ENCODE measurements at places on chromosomes 11 and 22.

DNA sequence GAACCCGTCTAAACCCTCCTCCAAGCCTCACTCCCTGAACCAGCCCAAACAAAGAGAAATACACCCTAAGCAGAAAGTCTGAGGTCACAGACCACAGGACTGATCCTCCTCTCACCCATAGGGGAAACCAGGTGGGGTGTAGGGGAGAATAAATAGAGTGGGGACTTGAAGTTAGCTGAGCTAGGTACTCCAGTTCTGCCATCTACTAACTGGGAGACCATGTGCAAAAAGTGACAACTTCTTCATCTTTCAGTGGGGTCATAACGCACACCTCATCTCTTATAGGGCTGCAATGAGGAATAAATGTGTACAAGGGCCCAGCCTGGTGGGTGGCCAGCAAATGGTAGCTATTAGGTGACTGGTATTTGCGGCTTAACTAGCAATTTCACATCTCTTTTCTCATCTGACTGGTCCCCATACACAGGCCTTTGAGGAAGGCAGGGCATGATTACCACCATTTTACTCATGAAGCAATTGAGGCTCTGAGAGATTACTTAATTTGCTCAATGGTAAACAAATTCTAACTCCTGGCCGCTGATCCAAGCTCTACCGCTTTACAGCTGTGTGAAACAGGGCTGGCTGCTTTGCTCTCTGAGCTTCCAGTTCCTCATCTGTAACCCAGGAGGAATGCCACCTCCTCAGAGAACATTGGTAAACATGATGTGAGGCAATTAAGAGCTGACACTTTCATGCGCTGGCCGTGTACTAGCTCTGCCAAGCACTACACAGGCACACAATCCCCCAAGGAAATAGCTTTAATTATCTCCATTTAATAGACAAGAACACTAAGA is 16.6 kb downstream of the TBC1D10A start:
- no peak for DNase-seq

- DNase-seq, result no peak
These were observed 197.0 kb downstream of the PGR start for GRCh38 chr11:100932474-100933100.

- no peak for DNase-seq
These were observed 304.9 kb downstream of the BRD1 start for GRCh38 chr22:49522582-49523373.

DNA sequence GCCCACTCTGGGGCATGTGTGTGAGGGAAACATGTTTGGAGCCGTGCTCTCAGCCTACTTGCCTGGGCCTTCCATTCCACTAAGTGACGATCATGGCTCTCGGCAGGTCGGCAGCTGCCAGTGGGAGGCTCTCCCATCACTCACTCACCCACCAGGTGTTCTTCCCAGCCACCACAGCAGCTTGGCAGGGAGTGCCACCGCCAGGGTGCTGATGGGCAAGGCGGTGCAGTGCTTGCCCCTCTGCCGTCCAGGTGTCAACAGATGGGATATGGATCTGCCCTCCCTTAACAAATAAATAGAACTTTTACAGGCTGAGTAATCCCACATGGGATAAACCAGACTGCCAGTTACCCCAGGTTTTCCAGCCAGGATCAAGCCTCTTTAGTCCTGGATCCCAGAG is 205.5 kb upstream of the TMEM45B start:
- no peak for DNase-seq

GRCh38 chr22:22712092-22712658 is 67.8 kb downstream of the GGTLC2 start:
- DNase-seq, result no peak

- no peak for DNase-seq
These were observed 310.1 kb upstream of the SORL1-AS1 start for GRCh38 chr11:121762820-121763219.

DNA sequence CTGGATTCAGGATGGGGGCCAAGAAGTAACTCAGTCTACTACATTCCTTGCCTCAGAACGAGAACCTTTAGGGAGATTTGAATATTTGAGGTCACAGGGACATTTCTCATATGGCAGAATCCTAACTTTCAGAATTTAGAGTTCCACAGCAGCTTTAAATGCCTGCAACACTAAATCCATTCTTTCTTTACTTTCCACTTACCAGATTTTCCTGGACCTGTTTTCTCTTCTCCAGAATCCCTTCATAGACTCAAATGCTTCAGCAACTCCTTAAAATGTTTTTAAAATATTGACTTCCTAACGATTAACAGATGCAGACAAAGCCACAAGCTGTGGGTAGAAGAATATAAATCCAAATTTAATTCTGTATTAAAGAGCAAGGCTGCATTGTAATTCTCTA is 63.1 kb downstream of the PRSS23 start:
- DNase-seq, result no peak

DNA sequence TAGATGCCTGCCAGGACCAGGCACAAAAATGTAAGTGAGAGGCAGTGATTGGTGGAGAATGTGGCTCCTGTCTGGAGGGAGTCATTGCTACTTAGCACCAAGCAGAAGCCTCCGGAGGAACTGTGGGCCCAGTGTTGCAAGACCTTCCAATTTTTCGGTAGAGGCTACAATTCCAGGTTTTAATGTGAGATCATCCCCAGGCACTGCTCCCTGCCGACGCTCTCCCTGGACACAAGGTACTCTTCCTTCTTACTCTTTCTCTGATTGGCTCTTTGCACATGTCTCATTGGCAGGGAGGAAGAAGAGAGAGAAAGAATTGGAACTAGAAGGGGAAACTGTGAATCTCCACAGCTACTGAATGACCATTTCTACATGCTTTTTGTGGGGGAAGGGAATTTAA is 53.7 kb upstream of the EP300 start:
- DNase-seq, result no peak

DNA sequence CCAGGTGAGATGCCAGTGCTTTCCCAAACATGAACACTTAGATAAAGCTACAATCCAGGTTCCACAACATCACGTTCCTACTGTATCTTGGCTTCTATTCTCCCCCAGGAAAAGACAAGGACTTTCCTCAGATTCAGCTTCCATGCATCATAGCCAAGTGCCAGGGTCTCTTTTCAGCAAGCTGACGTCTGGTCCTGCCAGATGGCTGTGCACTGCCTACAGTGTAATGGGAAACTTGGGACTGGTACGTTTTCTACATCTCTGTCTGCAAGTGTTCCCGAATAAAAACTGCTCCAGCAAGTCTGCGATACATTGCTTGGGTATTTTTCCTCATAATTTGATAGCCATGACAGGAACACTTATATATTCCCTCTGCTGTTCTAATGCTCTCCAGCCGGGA is 412.5 kb downstream of the FAM181B start:
- DNase-seq, result no peak
